ENCODE measurements at places on chromosomes 7 and 10.

GRCh38 chr10:77041636-77042258 lies 595.9 kb downstream of the KCNMA1 start:
- no peak for DNase-seq

DNA sequence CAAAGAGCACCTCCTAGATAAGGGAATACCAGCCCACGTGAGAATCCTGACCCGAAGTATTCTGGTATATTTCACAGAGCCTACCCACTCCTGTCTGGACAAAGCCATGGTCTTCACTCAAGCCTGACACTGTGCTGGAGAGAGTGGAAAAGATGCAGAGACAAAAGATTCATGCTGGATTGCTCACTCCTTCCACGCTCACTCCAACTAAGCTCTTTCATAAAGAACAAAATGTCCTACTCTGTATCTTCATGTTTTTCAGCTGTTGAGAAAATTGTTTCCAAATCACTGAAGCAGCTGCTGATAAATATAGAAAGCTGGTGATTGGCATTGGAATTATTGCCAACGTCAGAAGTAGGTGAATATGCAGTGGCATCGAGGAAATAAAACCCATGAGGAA lies 106.0 kb downstream of the ABLIM1 start:
- no peak for DNase-seq

- DNase-seq: no peak
Observed at GRCh38 chr7:124318721-124319450, 286.0 kb upstream of the TMEM229A start.

DNA sequence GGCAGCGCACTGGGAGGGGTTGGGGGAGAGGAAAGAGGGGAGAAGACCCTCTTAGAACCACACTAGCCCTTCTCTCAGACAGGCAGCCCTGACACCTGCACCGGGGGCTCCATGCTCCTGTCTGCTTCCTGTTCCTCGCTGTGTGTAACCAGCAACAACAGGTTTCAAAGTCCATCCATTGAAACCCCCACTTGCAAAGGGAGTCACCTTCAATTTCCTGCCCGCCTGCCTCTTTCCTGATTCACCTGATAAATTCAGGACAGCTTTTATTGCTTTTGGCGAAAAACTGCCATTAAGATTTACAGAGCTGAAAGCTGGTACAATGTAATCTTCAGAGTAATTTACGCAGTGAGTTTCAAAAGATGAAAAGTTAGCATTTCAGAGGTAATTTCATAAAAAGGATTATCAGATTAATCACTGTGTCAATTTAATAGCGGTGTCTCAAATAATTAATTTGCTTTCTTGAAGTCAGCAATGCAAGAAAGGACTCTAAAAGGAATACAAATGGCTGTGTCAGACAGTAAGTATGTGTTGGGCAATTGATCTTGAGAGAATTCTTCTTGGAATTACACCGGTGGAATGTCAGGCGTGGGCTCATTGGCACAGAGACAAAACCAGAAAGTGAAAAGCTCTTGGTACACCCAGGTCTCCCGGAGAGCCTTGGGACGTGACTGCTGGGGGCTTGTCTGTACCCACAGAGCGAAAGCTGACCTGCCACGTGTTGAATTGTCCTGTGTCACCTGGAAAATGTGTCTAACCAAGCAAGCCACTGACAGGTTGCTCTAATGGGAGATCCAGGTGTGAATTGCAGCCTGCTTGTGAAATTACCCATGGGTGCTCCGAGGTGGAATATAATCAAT lies 60.7 kb downstream of the TMEM209 start:
- no peak for DNase-seq

- no peak for DNase-seq
Observed at GRCh38 chr10:104456802-104457542, 103.3 kb downstream of the CFAP58 start.

DNA sequence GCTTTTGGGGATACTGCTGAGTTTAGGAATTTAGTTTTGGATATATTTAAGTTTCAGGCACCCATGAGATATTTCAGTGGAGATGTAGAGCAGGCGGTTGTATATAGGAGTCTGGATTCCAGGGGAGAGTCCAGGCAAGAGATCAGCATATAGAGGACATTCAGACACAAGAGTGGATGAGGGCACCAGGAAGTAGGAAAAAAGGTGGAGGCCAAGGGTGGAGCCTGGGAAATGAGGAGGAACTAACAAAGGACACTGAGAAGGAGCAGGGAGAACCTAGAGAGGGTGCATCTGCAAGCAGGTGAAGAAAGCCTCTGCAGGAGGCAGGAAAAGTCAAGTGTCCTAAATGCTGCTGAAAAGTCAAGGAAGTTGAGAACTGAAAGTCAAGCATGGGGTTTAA lies 13.1 kb upstream of the PDLIM1 start:
- DNase-seq: no peak

DNA sequence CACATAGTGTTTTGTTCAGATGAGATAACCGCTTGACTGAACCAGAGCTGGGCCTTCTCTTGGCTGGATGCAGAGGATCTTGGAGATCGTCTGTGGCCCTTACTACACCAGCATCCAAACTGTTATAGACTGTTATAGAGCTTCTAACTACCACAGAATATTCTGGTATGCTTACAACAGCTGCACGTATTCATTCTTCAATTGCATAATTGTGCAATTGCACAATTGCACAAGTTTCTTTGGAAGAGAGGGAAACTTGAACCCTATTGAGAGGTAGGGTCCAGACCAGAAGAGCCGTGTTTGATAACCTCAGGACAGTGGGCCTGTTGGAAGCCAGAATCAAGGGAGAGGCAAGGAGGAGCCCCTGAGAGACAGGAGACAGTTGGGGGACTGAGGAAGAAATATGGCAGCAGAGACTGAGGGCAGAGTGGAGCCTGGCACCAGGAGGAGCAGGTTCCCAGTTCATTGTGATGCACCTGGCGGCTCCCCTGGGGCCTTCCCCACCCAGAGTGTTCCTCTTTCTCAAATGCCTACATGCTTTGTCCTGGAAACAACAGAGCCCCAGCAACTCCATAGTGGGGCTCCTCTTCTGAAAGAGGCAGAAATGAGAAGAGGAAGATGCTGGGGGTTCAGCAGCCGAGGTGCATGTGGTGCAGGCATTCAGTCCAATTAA lies 64.1 kb downstream of the PTPRZ1 start:
- no peak for DNase-seq

- DNase-seq: no peak
Observed at GRCh38 chr10:23535381-23535780, 96.5 kb downstream of the OTUD1 start.

GRCh38 chr10:12914111-12914510 lies 87.4 kb downstream of the CCDC3 start:
- DNase-seq: no peak

DNA sequence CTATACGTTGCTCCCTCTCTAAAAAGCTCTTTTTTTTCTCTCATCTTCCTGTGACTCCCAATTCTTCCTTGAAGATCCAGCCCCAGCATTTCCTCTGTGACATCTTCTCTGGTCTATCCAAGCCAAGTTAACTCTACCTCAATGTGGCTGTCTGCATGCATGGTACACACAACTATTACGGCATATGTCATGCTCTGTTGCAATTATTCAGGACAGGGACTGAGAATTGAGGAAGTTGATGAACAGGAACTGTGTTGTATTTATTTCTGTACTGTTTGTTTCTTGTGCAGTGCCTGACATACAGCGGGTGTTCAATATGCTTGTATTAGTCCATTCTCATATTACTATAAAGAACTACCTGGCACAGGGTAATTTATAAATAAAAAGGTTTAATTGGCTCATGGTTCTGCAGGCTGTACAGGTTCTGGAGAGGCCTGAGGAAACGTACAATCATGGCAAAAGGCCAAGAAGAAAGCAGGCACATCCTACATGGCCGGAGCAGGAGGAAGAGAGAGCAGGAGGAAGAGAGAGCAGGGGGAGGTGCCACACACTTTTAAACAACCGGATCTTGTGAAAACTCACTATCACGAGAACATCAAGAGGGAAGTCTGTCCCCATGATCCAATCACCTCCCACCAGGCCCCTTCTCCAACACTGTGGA lies 6.3 kb downstream of the TRPV5 start:
- no peak for DNase-seq

GRCh38 chr10:38043516-38043915 lies 33.0 kb downstream of the ZNF33A start:
- no peak for DNase-seq

GRCh38 chr7:123417580-123417979 lies 116.8 kb downstream of the IQUB start:
- DNase-seq: no peak

- no peak for DNase-seq
Observed at GRCh38 chr7:112877691-112878460, 87.7 kb upstream of the TMEM168 start.

- no peak for DNase-seq
Observed at GRCh38 chr10:24449321-24449740, 240.4 kb downstream of the KIAA1217 start.

DNA sequence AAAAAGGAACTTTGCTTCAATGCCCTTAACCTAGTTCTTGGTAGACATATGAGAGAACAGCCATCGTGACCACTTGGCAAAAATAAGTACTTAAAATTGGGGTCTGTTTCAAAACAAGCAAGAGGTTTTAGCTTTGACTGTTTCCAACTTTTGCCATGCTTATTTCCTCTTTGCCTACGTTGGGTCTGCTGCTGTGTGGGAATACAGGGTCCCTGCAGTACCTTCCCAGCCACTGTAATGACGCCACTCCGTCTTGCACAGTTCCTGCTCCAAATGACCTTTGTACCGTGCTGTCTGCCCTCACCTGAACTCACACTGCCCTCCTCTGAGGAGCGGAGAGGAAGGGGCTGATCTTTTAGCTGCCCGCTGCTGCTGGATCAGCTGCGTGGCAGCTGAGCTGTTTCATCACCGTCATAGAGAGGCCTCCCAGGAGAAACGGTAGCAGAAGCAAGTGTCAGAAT lies 133.1 kb downstream of the MAPK8 start:
- no peak for DNase-seq
